Purkinje cell (primary cell): ENCODE measurements at places on chromosomes 12 and 14. TPM values are rescaled to one million over a fixed set of nuclear protein-coding genes. Genes with fewer than 3 reads are reported as not detected.

Gene ADAM20
- 0.11 TPM in 1 of 2 replicates, not detected in the other for polyA plus RNA-seq

Gene TSPAN8
- polyA plus RNA-seq: 0.90 and 6.8 TPM in 2 replicates

Gene PRIMA1
- 0.21 and 0.30 TPM in 2 replicates for polyA plus RNA-seq

Gene TMCC3
- polyA plus RNA-seq: 6.9 and 9.9 TPM in 2 replicates

Gene RBMS2
- 0.30 and 0.83 TPM in 2 replicates for polyA plus RNA-seq

Gene PTGDR
- polyA plus RNA-seq: 0.18 TPM in 1 of 2 replicates, not detected in the other

Gene SCNN1A
- polyA plus RNA-seq: not detected in 2 replicates

Gene CHST11
- 7.2 and 10.2 TPM in 2 replicates for polyA plus RNA-seq

Gene MYO1H
- polyA plus RNA-seq: not detected in 2 replicates

Gene SLCO1B3
- not detected in 2 replicates for polyA plus RNA-seq

Gene SLC17A8
- polyA plus RNA-seq: 0.48 TPM in 1 of 2 replicates, not detected in the other
